Tibial nerve (tissue), 4 donors: ENCODE measurements at places on chromosomes 7 and 10. TPM values are rescaled to one million over a fixed set of nuclear protein-coding genes. Genes with fewer than 3 reads are reported as not detected.
A peak's percentile ranks its signal among the peaks of the same experiment; 100 is the strongest.

- no peak overlapping the region for H3K4me3 ChIP-seq
- no peaks in the 10 kb centered on the region for H3K4me1 ChIP-seq
- H3K27ac ChIP-seq: no peak overlapping the region
- no peak for DNase-seq
These were observed 47.9 kb downstream of the SP8 start for GRCh38 chr7:20738518-20739481.

DNA sequence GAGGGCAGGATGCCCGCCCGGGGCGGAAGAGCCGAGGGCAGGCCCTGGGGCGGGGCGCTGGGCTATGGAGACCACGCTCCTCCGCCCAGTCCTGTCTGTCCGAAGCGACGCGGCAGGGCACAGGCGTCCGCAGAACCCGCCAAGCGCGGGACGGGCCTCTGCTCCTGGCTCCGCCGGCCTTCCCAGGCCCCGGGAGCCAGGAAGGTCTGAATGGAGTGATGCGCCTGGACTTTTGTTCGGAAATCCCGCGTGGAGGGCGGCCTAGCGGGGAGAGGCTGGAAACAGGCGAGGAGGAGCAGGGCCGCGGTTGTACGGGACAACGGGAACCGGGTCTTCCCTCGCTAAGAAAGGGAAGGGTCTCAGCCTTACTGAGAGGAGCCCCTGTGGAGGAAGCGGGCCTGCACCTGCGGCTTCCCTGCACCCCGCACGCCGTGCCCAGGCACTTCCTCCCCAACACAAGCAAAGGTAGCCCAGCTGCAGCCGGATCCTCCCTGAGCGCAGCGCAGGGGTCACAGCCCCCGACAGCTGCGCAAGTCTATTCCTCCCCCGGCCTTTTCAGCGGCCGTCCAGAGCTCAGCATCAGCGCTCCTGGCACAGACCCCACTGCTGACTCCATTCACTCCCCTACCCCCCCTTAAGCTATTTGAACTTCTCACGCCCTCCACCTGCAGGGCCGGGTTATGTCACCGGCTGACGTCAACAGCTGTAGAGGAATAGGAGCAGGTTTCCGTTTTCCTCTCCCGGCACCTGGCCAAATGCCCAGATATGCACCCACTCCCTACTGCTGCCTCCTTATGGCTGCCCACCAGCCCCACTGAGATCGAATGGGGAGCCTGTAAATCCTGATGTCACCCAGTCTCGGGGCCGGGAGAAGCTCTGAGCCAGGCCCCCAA lies 143.2 kb upstream of the RET start:
- no peak overlapping the region for H3K4me3 ChIP-seq
- no peaks in the 10 kb centered on the region for H3K4me1 ChIP-seq
- peak; percentile 3 for DNase-seq
- H3K27me3 ChIP-seq: peaks cover 35% of the 10 kb centered on the region
- no peak overlapping the region for H3K27ac ChIP-seq

- no peak overlapping the region for H3K4me3 ChIP-seq
- DNase-seq: no peak
- no peaks in the 10 kb centered on the region for H3K27me3 ChIP-seq
- H3K4me1 ChIP-seq: no peaks in the 10 kb centered on the region
These were observed 139.7 kb upstream of the PTER start for GRCh38 chr10:16297069-16297468.

DNA sequence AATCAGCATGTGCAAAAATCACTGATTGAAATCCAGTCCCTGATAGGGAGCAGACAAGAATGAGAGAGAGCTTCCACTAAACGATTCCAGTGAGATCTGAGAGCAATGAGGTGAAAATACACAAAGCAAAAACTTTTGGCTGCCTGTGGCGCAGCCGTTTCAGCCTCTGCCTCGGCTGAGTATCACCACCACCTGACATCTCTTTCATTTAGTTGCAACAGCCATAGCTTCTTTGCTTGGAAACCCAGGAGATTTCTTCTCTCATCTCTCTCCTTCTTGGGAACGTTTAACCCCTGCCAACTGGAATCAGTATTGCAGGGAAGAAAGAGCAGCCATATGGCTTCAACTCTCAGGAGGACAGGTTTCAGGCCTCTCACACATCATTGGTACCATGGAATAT lies 237.3 kb upstream of the AGK start:
- H3K27me3 ChIP-seq: no peaks in the 10 kb centered on the region
- no peak overlapping the region for H3K4me3 ChIP-seq
- no peaks in the 10 kb centered on the region for H3K4me1 ChIP-seq
- no peak overlapping the region for H3K27ac ChIP-seq
- H3K36me3 ChIP-seq: no peaks in the 10 kb centered on the region
- no peak for DNase-seq

DNA sequence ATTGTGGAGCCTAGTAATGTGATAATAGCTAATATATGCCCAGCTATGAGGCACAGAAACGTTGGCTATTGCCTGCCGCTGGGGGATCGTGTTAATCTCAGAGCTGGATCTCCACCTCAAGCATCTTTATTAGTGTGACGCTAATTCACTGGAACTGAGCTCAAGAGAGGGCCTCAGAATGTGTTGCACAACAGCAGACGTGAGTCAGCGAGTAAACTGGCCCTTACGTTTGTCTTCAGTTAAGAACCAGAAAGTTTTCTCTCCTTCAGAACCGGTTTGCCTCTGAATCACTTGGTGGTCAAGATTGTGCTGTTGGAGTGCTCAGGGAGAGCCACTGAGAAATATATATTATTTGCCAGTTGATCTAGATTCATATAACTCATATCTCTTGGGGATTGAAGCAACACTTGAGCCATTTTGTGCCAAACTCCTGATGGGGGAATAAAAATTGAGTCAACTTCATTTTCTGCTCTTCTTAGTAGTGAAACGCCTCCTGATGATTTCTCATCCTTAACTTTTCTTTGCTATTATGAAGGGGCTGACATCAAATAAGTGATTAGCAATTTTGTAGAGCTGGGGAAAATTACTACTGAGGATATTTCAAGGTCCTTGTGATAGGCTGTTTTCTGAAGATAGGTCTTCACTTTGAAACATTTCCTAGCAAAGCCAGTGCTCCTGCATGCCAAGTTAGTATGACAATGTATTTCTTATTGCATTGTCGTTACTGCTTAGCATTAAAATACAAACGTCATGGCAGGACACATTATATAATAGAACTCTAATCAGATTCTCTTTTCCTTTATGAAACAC lies 22.3 kb downstream of the BZW2 start:
- peak overlapping the region; percentile 28 for H3K27ac ChIP-seq
- no peaks in the 10 kb centered on the region for H3K27me3 ChIP-seq
- peaks cover 11% of the 10 kb centered on the region for H3K36me3 ChIP-seq
- H3K4me3 ChIP-seq: no peak overlapping the region
- H3K4me1 ChIP-seq: peaks cover 6% of the 10 kb centered on the region

DNA sequence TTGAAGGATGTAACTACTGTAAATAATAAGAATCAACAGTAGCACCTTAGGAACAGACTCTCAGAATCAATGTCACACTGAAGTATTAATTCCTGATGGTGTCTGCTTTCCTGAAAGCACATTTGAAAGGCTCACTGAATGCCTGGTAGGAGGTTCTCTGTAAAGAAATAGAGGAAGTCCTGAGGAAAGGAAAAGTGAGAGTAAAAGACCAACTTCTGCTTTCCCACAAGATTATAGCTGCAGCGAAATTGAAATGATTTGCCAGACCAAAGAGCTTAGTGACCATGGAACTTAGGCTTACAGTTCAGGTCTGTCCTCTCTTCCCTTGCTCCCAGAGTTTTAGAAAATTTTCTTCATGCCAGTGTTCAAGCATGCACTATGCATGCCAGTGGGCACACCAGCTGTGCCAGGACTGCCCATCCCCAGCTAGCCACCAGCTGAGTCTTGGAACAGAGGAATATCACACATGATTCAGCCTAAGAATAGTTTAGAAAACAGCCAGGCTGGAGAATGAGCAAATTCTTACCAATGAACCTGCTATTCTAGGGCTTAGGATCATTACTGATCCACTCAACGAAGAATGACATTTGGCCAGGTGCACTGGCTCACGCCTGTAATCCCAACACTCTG lies 123.2 kb downstream of the HERPUD2 start:
- DNase-seq: no peak
- H3K27me3 ChIP-seq: no peaks in the 10 kb centered on the region
- no peaks in the 10 kb centered on the region for H3K36me3 ChIP-seq
- H3K4me1 ChIP-seq: no peaks in the 10 kb centered on the region
- H3K27ac ChIP-seq: no peak overlapping the region

GRCh38 chr7:136958016-136958415 lies 89.6 kb downstream of the CHRM2 start:
- H3K36me3 ChIP-seq: no peaks in the 10 kb centered on the region
- H3K4me3 ChIP-seq: no peak overlapping the region
- DNase-seq: no peak
- H3K27ac ChIP-seq: no peak overlapping the region

GRCh38 chr10:26647602-26648244 lies 49.8 kb upstream of the PDSS1 start:
- no peak for DNase-seq
- H3K4me3 ChIP-seq: no peak overlapping the region
- no peaks in the 10 kb centered on the region for H3K36me3 ChIP-seq
- H3K27me3 ChIP-seq: no peaks in the 10 kb centered on the region
- no peaks in the 10 kb centered on the region for H3K4me1 ChIP-seq
- H3K27ac ChIP-seq: no peak overlapping the region

- DNase-seq: no peak
- no peak overlapping the region for H3K27ac ChIP-seq
- no peak overlapping the region for H3K4me3 ChIP-seq
- no peaks in the 10 kb centered on the region for H3K27me3 ChIP-seq
- H3K4me1 ChIP-seq: no peaks in the 10 kb centered on the region
These were observed 23.7 kb downstream of the CRHR2 start for GRCh38 chr7:30658479-30659074.

DNA sequence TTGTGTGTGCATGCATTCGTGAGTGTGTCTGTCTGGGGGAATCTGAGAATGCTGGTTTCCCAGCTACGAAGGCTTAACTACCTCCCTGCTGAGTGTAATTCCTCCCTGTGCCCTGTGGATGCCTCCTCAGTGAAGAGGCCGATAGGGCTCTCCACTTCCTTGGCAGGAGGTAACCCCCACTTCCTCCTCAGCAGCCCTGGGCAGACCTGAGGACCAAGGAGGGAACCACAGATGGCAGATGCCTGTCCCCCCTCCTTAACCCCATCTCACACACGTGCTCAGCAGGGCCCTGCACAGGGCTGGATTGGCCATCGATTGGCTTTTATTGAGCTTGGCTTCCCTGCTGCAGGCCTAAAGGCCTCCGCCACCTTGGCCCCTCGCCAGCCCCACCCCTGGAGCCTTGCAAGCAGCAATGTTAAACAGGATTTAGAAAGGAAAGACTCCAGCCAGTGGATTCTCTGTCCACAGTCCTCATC lies 45.6 kb upstream of the LRRC4 start:
- H3K27me3 ChIP-seq: no peaks in the 10 kb centered on the region
- H3K4me3 ChIP-seq: no peak overlapping the region

DNA sequence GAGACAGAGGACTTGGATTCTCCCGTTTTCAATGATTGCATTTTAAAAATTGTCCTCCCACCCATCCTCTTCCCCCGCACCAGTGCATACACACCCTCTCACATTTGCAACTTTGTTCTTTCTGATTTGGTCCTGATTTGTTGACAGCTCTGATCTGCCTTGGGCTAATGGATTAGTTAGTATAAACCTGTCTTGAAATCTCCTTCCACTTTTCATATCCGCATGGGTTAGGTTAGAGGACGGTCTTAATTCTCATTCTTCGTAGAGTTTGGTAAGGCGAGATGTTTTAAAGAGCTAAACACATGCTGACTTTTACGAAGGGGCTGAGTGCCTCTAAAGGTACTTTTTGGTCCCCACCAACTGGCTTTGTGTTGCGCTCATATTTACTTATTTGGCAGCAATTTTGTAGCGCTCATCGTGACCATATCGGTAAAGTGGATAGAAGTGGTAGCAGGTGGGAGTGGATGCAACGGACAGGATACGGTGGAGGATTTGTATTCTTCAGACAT lies 1.1 kb downstream of the AHR start:
- no peak for DNase-seq
- no peaks in the 10 kb centered on the region for H3K27me3 ChIP-seq
- H3K4me3 ChIP-seq: peak overlapping the region; percentile 89
- H3K27ac ChIP-seq: peak overlapping the region; percentile 98
- no peaks in the 10 kb centered on the region for H3K36me3 ChIP-seq
- peaks cover 37% of the 10 kb centered on the region for H3K4me1 ChIP-seq

DNA sequence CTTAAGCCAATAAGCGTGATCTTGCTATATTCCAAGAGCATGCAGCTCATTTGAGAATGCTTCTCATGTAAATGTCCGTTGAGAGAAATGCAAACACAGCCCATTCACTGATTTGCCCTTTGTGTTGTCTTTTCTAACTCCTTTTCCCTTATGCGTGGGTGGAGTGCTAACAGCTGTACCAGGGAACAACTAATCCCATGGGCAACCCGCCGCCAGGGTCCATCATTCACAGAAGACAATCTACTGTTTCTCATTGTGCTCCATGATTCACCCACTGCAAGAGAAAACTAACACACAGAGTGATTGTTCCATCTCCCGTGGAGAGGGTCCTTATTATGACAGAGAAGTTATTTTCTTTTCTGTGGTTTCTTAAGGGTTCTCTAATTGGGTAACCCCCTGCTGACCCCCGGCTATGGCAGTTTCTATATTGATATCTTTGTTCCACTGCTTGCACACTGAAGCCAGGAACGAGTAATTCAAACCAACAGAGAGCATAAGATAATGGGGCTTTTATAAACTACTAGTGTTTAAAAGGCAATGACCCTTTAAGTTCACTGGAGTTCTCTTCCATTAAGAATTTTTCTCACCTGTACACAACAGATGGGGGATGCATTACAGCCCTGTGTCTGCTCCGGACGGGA lies 298.7 kb downstream of the BAMBI start:
- H3K36me3 ChIP-seq: no peaks in the 10 kb centered on the region
- H3K4me1 ChIP-seq: no peaks in the 10 kb centered on the region
- DNase-seq: no peak
- no peak overlapping the region for H3K27ac ChIP-seq
- H3K4me3 ChIP-seq: no peak overlapping the region
- H3K27me3 ChIP-seq: no peaks in the 10 kb centered on the region

DNA sequence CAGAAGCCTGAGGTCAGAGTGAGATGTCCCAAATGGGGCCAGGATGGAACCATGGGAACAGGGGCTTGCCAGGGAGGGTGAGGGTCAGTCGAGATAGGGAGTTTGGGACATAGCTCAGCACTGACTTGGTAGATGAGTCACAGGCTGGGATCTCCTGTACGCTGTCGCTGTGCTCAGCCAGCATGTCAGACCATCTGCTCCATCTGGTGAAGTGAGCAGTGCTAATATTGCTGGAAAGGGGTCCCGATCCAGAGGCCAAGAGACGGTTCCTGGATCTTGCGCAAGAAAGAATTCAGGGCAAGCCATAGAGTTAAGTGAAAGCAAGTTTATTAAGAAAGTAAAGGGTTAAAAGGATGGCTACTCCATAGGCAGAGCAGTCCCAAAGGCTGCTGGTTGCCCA lies 505.6 kb downstream of the GALNT17 start:
- no peaks in the 10 kb centered on the region for H3K27me3 ChIP-seq
- no peak overlapping the region for H3K4me3 ChIP-seq
- DNase-seq: no peak

The XRCC2 gene
- 0.44 TPM for total RNA-seq

The SUN3 gene
- not detected for total RNA-seq

The GPR37 gene
- total RNA-seq: 0.21 TPM

The PON1 gene
- total RNA-seq: not detected

The C10orf90 gene
- total RNA-seq: not detected

The MYO1G gene
- total RNA-seq: 0.84 TPM

The TMEM236 gene
- total RNA-seq: 1.3 TPM
